ENCODE measurements at places on chromosomes 12 and 14. TPM values are rescaled to one million over a fixed set of nuclear protein-coding genes. Genes with fewer than 3 reads are reported as not detected.

The RNASE11 gene
- not detected for total RNA-seq

- no peak for DNase-seq
These were observed 20.5 kb downstream of the PSMC1 start for GRCh38 chr14:90276646-90277367.

The KLHL33 gene
- 0.39 TPM for total RNA-seq

The FAR2 gene
- 12.2 TPM for total RNA-seq

The CISTR gene
- not detected for total RNA-seq

DNA sequence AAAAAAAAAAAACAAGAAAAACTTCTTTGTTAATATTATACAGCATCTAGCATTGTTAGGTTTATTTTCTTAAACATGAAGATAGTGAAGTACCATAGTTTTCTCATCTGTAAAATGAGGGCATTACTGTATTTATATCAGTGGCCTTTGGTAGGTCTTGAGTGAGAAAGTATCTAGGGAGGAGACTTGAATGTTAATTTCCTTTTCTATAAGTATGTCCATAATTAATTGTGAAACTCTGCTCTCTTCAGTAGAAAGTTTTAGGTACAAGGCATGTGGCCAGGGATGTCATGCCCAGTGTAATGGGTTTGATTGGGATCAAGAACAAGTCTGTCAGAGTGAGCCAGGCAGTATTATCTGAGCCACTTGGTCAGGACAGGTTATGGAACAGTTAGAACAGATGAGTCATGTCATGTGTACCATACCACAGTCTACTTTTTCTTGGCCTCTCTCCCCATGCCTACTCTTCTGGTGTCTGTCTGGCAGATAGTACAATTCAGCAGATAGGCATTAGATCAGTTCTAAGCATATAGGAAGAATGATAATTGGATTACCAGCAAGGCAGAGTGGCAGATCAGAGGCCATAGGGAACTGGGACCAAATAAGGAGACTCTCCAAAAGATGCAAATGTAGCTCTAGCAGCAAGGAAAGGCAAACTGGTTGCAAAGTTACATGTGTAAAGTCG is 30.4 kb downstream of the FBXO34 start:
- no peak for DNase-seq

The C3AR1 gene
- 23.4 TPM for total RNA-seq

GRCh38 chr12:133081159-133081780 is 547 bp downstream of the ZNF140 start:
- no peak for DNase-seq

The TDRD9 gene
- 1.7 TPM for total RNA-seq

DNA sequence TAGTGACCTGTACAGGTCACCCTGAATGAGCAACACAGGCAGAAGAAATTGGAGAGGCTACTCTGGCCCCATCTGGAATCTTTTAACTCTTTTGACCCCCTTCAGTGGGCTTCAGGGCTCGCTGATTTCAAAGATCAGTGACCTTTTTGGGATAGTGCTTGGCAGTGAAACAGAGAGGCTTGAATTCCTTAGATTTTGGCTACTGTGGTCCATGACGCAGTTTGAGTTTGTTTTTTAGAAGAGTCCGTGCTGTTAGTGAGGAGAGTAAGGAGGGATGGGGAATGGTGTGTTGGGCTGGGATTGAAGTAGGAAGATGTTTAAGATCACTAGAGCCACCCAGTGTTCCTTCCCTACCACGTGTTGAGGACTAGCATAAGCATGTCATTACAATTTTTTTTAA is 16.5 kb downstream of the TMEM30B start:
- no peak for DNase-seq

GRCh38 chr14:96940009-96940408 is 142.8 kb downstream of the VRK1 start:
- DNase-seq: no peak

The ABCB9 gene
- total RNA-seq: 5.9 TPM

The KRT77 gene
- not detected for total RNA-seq

The OR6C2 gene
- total RNA-seq: not detected

GRCh38 chr14:77498120-77498979 is at the start of gene ISM2:
Gene ISM2 (minus strand): TSS chr14:77498816. CDS start chr14:77498793, 23 bp downstream.
- DNase-seq: no peak

DNA sequence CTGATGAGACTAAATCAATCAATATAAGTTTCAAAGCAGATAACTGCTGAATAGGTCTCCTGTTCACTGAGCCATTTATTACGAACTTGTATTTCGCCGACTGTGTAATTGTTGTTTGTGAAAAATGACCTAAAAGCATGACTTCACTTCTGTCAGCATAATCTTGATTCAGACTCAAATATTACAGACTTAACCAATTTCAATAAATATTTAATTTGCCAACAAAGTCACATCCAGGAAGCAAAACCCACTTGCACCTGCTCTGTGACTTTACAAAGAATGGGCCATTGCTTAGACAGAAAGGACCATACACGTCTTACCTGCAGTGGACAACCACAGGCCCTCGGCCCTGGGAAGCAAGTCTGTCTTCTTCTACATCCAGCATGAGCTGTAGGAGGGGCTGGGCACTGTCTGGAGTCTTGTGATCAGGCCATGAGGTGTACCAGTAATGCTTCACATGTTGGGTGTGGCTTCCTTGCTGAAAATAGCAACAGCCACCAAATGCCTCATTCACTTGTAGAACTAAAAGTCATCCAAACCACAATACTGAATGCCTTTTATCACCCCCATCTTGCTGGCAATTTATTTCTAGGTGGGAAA is 23.5 kb upstream of the PTPRB start:
- DNase-seq: no peak

DNA sequence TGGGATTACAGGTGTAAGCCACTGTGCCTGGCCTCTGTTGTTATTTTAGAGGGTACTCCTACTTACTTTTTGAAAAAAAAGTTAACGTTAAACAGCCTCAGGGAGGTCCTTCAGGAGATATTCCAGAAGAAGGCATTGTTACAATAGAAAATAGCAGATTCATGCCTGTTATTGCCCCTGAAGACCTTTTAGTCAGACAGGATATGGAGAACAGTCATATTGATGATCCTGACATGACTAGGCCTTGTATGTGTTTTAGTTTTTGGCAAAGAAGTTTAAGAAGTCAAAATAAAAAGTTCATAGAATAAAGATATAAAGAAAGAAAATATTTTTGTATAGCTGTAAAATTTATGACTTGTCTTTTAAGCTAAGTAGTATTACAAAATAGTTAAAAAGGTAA is 45.3 kb downstream of the WASHC3 start:
- no peak for DNase-seq

The KCNMB4 gene
- 3.3 TPM for total RNA-seq

The PAPLN gene
- total RNA-seq: 5.8 TPM

DNA sequence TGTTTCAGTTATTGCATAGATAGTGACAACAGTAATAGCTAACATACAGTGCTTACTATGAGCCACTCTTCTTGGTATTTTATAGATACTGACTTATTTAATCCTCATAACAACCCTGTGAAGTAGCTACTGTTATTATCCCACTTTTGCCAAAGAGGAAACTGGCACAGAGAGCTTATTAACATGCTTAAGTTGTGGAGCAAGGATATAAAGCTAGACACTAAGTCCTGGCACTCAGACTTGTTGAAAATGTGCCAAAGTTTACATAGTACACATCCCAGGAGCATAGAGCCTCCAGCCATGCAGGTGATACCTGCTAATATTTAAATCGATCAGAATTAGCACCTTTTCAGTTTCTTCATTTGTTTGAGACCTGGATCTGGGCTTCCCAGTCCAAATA is 41.8 kb downstream of the VEZT start:
- no peak for DNase-seq

DNA sequence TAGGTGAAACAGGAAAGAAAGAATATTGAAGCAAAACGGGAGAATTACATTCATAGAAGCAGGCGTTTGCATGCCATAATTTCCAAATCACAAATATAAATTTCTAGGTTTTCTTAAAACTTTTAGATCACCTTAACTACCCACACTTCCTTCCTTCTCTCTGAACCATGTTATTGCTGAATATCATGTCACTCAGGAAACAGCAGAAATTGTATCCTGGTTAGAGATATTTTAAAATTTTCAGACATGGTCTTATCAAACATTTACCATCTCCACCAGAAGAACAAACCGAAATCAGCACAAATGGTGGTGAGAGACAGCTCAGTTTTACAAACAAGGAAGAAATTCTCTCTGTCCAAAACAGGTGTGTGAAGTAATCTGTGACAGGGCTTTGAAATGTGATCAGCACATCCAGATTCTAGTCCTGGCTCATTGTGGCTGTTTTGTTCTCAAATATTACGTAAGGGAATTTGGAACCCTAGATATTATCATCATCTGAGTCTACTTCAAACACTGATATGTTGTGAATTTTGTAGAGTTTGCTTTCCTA is 16.3 kb downstream of the TESPA1 start:
- DNase-seq: no peak

The KLRG1 gene
- total RNA-seq: 4.5 TPM

GRCh38 chr12:127311720-127312364 is 955.1 kb upstream of the TMEM132C start:
- no peak for DNase-seq

DNA sequence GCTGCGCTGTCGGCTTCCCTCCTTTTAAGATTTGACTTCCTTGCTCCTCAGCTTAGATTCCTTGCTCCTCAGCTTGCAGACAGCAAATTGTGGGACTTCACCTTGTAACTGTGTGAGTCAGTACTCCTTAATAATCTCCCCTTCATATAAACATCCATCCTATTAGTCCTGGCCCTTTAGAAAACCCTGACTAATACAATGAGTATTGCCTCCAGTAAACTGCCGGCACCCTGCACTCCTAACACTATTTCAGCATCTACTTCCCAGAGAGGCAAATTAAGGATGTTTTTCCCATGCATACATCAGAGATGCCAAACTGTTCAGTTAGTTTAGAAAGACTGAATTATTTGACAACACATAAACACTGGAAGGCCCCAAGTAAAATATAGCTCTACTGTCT is 611.3 kb upstream of the TMEM132C start:
- no peak for DNase-seq

GRCh38 chr14:77260631-77261030 is 10.4 kb downstream of the NGB start:
- DNase-seq: no peak

The CLEC4C gene
- not detected for total RNA-seq
